ENCODE measurements at places on chromosomes 13 and 19.
A peak's percentile ranks its signal among the peaks of the same experiment; 100 is the strongest.

DNA sequence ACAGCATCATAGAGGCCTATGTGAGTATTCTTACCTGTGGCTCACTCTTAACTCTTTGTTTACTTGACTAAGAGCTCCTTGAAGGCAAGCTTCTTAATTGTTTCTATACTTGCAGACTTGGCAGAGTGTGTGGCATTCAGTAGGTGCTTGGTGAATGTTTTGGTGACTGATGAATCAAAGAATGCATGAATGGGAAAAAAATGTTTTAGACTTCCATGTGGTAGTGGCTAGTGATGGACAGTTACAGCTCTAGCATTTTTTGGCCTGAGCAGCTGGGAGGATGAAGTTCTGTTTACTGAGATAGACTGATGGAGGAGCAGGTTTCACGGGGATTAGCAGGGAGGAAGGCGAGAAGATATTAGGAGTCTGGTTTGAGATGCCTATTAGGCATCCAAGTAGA, 13.6 kb downstream of the HAS1 start:
- no peak for DNase-seq

GRCh38 chr13:32316028-32316339, 676 bp downstream of the BRCA2 start:
- no peak for DNase-seq

DNA sequence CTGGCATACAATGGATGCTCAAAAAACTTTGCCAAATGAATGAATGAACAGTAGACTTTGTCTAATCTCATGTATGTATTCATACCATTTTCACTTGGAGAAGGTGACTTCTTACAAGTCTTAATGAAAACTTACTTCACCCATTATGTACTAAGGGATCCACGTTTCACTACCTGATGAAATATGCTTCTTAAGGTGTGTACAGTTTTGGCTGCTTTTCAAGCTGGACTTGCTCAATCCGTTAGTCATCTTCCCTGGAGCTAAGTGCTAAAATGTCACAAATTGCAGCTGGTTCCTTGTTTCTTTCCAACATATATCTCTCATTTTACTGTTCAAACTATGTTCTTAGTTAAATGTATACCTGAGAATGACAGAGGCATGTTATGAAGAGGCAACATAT, 4.2 kb upstream of the CCNA1 start:
- no peak for DNase-seq

GRCh38 chr13:50883728-50884127, 25.9 kb upstream of the RNASEH2B start:
- DNase-seq, result no peak

GRCh38 chr19:35266520-35267352, 2.0 kb upstream of the USF2 start:
- no peak for DNase-seq

DNA sequence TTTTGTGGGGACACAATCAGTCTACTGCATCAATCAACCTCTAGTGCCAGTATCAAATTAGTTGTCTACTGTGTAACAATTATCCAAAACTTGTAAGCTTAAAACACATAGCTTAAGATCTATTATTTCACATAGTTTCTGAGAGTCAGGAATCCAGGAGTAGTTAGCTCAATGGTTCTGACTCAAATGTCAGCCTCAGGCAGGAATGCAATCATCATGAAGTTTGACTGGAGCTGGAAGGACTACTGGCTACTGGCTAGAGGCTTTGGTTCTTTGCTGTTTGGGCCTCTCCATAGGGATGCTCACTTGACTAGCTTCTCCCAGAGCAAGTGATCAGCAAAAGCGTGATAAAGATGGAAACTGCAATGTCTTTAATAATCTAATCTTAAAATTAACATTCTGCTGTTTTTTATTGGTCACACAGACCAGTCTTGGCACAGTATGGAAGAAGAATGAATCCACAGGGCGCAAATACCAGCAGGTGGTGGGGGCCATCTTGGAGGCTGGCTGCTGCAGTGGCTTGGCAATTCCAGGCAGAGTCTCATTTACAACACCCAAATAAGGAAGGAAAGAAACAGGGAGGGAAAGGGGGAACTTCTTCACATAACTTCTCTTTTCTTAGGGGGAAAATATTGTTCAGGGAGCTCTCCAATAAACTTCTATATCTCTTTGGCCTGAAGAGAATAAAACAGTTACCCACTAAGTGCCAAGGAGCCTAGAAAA, 15.7 kb downstream of the CAB39L start:
- DNase-seq, result no peak

- DNase-seq, result no peak
Measured at GRCh38 chr19:3073159-3073563, 10.9 kb upstream of the TLE5 start.

DNA sequence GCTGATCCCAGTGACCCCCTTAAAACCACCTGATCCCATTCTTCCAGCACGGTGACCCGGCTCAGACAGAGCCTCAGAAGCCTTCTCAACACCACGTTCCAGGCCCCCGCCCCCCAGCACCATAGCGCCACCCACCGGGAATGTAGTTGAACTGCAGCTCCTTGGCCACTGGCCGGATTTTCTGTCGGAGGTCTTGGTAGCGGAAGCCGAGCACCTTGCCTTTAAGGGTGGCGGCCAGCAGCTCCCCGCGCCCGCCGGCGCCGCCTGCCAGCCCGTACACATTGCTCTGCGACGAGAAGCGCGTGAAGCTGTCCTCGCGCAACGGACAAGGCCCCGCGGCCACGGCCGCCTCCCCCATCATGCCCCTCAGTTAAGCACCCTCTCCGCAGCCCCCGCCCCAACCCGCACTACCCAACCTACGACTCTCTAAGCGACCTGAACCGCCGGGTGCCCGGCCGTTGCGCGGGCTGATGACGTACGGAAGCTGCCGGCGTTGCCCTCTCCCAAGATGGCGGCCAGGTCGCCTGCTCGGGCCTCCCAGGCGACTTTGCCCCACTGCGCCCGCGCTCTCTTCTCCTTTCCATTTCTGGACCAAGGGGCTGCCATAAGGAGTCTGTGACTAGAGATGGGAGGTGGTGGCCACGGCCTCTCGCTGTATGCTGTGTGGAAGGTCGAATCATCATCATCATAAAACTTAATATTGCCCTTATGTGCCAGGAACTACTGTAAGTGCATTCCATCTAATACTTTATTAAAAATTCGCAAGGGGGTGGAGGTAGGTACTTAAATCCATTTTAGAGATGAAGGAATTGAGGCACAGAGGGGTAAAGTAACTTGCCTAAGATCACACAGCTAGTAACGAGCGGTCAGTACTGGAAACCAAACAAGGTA, at the start of gene KPTN:
Gene KPTN (minus strand): TSS at position 420 of the 891 bp plus-strand sequence. CDS start 59 bp downstream, at position 361.
- DNase-seq, result peak; percentile 84

DNA sequence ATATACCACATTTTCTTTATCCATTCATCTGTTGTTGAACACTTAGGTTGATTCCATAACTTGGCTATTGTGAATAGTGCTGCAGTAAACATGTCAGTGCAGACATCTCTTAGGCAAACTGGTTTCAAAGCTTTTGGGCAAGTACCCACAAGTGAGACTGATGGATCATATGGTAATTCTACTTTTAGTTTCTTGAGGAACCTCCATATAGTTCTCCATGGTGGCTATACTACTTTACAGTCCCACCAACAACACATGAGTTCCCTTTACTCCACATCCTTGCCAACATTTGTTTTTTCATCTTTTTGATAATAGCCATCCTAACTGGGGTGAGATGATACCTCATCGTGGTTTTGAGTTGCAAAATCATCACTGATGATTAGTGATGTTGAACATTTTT, 8.5 kb downstream of the CYSLTR2 start:
- DNase-seq, result no peak

DNA sequence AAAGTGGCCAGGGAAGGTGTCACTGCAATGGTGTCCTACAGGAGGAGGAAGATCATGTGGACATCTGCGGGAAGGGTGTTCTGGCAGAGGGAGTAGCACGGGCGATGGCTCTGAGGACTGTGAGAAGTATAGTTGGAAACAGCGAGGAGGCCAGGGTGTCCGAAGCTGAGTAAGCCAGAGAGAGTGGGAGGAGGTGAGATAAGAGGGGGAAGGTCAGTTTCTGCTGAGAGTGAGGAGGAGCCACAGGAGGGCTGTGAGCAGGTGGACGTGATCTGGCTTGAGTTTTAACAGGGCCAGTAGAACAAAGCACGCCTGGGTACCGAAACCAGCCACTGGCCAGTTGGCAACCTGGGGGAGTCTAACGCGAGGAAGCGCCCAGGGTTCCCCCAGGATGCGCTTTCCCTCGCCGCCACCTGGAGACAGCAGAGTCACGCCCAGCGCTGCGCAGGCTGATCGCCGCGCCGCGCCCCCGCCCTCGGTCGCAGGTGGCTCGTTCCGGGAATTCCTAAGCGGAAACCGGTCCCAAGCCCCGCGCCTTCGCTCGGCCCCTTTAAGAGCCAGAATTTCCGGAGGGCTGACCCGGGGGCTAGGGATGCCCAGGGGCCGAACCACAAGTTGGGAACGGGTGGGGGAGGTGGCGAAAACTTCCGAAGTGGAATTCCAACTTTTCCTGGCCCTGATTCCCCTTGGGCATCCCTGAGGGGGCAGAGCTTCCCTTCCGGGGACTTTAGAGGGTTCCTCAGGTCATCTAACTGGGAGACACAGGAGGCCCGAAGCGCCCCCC, 1.1 kb upstream of the LSR start:
- DNase-seq, result peak; percentile 85

GRCh38 chr13:109595471-109595870, 190.9 kb downstream of the IRS2 start:
- DNase-seq, result no peak

DNA sequence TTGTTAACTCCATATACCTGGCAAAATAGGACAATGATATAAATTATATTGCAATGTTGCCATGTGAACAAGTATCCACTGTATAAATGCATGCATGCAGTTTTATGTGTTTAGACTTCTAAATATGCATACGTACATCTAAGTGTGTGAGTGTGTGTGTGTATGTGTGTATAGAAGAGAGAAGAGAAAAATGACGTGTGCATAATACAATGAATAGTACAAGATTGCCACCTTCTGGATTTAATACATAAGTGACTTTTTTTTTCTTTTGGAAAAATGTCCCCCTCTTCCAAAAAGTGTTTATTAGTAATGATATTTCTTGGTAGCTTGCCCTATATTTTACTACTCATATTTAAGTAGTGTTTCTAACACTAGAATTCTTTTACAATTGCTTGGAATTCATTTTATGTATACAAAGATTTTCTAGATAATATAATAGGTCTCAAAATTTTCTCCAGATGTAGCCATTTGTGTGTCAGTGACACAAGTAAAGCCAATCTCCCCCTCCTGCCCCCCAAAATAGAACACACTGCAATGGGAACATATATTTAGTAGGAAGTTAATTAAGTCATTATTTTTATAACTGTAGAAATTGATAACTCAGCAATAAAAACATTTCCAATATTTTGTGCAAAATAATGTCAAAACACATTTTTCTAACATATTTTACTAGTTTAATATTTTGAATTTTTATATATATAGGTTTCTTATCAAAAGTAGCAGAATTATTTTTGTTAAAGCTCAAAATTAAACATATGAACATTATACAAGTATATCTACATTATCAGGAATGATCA, 783.3 kb upstream of the ATXN8OS start:
- no peak for DNase-seq

DNA sequence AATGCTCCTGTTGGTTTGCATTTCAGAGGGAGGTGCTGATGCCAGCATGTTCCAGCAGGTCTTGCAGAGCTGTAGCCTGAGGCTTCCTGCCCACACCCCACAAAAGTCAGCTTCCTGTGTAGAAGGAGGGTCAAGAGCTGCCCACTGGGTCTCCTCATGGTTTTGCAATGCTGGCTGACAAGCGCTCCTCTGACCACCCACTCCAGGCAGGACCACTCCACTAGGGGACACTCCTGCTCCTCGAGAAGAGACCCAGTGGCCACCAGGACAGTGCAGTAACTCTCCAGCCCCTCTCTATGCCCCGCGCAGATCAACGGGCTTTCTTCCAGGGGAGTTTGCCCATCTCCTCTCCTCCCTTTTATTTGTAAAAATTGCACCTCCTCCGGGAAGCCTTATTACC, 72.9 kb upstream of the UQCRFS1 start:
- DNase-seq, result no peak

- no peak for DNase-seq
Measured at GRCh38 chr19:16066611-16067104, 9.6 kb upstream of the TPM4 start.

DNA sequence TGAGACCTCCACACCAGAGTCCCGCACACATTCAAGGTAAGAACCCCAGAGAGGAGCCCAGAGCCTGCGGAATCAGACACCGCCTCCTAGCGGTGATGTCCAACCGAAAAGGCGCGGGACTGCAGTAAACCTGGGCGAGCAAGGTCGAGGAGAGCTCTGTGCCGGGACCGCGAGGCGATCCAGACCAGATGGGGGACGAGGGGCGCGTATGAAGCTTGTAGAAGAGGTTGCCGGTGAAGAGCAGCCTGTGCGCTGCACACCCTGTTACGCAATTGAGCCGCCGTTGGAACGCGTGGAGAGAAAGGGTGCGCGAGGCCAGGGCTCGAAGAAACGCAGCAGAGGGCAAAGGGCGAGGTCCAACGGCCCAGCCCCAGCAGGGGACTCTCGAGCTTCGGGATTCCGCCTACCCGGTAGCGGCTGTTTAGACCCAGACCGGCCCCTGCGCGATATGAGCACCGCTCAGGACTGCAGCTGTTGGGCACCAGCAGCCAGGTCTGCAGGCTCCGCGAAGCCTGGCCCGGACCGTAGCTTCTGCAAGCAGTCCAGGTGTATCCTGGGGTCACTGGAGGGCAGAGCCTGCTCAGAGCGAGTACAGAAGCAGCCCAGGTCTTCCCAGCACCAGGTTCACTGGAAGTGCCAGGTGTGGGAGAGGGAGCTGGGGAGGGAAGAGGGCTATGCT, 65.9 kb upstream of the ZNF599 start:
- DNase-seq, result no peak

DNA sequence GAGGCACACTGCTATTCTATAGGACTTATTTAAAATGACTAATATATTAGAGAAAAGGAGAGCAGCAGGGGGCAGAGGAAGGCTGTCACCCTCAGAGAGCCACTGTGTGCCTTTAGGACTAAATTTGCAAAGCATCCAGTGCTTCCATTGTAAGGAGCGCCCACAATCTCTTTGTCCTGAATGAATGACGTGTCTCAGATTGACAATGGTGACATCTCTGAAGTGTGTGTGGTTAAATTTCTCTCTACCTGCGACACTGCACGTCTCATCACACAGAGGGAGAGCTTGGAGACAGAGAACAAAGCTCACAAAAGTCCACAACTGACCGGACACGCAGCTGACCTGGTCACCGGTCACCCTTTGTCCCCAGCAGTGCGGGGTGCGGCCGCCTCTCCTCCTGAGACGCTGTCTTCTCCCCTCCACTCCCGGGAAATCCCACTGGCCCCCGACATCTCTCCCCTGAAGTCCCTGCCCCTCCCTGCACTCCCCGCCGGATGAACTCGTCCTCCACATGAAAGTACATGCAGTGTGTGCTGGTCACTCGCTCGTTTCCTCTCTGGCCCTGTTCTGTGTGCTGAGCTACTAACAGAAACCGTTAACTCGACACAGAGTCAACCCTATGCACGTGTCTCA, 107.2 kb downstream of the RAB20 start:
- no peak for DNase-seq

GRCh38 chr13:106686163-106686562, 118.2 kb upstream of the ARGLU1 start:
- DNase-seq, result no peak
